ENCODE measurements at places on chromosomes 2 and 18. TPM values are rescaled to one million over a fixed set of nuclear protein-coding genes. Genes with fewer than 3 reads are reported as not detected.

LOXHD1 gene
- total RNA-seq, result not detected

DNA sequence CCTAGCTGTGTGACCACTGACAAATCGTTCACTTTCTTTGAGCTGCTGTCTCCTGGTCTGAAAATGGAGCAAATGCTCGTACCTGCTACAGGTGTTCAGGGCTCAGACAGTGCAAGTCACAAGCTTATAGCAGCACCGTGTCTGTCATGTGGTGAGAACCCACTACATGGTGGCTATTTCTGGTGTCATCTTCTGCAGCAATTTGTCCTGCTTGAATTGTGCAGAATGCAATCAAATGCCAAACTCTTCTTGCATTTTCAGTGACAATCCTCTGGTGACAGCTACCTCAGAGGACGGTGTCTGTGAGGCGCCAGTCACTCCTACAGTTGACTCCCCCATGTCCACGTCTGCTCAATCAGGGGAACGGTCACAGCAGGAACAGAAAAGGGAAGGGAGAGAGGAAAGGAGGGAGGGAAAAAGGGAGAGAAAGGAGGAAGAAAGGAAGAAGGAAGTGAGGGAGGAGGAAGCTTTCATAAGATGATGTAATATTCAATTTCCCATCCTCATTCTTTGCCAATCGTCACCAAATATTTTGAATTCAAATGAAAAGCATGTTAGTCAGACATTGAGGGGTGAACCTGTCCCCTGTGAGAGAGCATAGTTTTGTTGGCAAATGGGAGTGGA, 122.2 kb downstream of the BCL2 start:
- DNase-seq, result no peak

DNA sequence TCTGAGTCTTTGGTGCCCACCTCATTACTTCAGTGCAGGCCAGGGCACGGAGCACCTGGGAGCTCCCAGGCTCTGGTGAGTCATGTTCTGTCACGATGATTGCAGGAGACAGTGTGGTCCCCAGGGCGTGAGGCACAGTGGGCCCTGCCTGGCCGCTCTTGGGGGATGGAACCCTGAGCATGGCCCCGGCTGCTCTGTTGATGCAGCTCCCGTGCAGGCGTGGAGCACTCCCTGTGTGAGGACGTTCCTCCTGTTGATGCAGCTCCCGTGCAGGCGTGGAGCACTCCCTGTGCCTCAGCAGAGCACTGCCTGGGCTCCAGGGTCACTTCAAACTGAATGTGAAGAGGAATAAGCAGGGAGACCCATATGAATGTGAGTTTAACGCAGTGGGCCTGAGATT, 30.1 kb downstream of the COPS9 start:
- DNase-seq, result no peak

DNA sequence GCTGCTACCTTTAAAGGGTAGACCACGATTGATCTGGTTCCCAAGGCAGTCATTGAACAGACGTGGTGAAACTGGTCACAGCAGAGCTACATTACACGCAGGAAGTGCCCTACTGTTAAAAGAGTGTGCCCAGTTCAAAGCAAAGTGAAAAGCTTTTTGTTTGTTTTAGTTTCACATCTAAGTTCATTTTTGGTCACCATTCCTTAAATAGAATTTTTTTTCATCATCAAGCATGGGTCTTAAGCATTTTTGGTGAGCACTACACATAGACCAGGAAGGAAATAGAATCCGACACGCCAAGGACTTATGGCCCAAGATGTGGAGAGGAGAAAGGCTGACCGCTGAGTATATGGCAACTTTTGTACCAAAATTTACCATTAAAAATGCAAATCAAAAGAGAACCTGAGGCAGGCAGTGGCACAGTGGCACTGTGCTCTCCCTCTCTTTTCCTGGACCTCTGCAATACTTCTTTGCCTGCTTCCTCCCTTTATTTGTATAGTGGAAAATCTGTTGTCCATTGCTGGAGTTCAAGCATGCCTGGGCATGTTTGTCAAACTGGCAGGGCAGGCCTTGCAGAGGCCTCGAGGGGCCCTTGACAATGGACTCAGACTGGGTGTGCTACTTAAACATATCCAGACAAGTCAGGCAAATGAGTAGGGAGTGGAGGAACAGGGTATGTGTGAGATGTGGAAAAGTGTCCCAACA, 42.6 kb upstream of the HNRNPA3 start:
- no peak for DNase-seq

DNA sequence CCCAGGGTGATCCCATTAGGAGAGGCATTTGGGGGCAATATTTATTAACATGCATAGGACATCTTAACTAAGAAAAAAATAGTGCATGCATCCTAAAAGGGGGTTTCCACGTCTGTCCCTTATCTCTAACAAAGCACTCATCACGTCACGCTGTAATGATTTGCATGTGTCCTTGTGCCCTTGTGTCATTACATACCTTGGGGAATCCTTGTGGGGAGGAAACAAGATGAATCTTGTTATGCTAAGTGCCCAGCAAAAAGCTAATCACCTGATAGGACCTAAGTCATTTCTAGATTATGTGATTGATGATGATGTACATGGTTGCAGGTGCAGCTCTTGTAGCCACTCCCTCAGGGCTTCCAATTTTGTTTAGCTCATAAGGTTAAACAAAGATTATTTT, 250.9 kb downstream of the FBXO15 start:
- no peak for DNase-seq
